RWPE2 (cell line): ENCODE measurements at places on chromosomes 6 and 20.

DNA sequence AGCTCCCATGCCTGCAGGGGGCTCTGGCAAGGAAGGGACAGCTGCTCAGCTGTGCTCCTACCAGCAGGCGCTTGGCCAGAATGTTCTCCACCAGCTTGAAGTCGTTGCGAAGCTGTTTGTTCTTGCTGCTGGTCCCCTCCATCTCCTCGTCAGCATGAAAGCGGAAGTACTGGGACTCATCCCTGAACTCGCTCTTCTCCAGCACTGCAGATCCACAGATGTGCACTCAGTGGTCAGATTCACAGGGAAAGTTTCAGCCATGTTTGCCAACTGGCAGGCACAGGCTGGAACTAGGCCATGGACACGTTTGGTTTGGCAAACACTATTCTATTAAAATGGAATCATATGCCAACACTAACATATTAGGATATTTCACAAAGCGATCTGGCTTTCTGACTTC is 167.9 kb downstream of the PREX1 start:
- H3K27me3 ChIP-seq: no peaks in the 10 kb centered on the region
- no peak for DNase-seq
- no peaks in the 10 kb centered on the region for H3K4me1 ChIP-seq
- H3K4me3 ChIP-seq: no peak overlapping the region
- no peak overlapping the region for H3K27ac ChIP-seq

GRCh38 chr6:36920049-36920448 is 34.3 kb downstream of the C6orf89 start:
- no peak overlapping the region for H3K4me3 ChIP-seq
- H3K4me1 ChIP-seq: no peaks in the 10 kb centered on the region
- H3K27me3 ChIP-seq: no peaks in the 10 kb centered on the region
- no peak for DNase-seq
- peaks cover 48% of the 10 kb centered on the region for H3K36me3 ChIP-seq
- no peak overlapping the region for H3K27ac ChIP-seq

GRCh38 chr20:49320460-49320859 is 42.6 kb upstream of the ZNFX1 start:
- no peaks in the 10 kb centered on the region for H3K4me1 ChIP-seq
- no peak overlapping the region for H3K4me3 ChIP-seq
- peaks cover 57% of the 10 kb centered on the region for H3K27me3 ChIP-seq
- no peak overlapping the region for H3K27ac ChIP-seq

GRCh38 chr6:60991427-60992028 is 1294.5 kb downstream of the KHDRBS2 start:
- H3K4me3 ChIP-seq: no peak overlapping the region
- no peak overlapping the region for H3K27ac ChIP-seq
- no peaks in the 10 kb centered on the region for H3K27me3 ChIP-seq

- DNase-seq: no peak
- H3K36me3 ChIP-seq: peaks cover 32% of the 10 kb centered on the region
- no peaks in the 10 kb centered on the region for H3K27me3 ChIP-seq
- H3K4me3 ChIP-seq: no peak overlapping the region
- no peak overlapping the region for H3K27ac ChIP-seq
- no peaks in the 10 kb centered on the region for H3K4me1 ChIP-seq
Observed at GRCh38 chr6:20554817-20555216, 20.6 kb downstream of the CDKAL1 start.

DNA sequence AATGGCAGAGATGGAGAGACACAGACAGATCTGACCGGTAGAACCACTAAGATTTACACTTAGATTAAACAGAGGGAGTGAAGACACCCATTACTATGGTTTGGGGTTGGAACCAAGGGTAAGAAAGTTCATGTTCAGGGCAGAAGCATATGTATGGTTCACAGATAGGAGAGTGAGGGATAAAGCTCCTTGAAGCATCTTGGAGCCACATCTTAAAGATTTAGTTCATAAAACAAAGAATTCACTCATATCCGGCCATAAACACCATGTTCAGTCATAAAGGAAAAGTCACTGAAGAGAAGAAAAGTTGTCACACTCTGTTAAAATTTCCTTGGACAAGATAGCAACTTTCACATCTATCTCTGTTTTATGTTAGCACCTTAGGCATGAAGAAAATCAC is 18.0 kb downstream of the STX7 start:
- DNase-seq: no peak
- no peaks in the 10 kb centered on the region for H3K27me3 ChIP-seq
